ENCODE measurements at places on chromosomes 11 and 22. TPM values are rescaled to one million over a fixed set of nuclear protein-coding genes. Genes with fewer than 3 reads are reported as not detected.

DNA sequence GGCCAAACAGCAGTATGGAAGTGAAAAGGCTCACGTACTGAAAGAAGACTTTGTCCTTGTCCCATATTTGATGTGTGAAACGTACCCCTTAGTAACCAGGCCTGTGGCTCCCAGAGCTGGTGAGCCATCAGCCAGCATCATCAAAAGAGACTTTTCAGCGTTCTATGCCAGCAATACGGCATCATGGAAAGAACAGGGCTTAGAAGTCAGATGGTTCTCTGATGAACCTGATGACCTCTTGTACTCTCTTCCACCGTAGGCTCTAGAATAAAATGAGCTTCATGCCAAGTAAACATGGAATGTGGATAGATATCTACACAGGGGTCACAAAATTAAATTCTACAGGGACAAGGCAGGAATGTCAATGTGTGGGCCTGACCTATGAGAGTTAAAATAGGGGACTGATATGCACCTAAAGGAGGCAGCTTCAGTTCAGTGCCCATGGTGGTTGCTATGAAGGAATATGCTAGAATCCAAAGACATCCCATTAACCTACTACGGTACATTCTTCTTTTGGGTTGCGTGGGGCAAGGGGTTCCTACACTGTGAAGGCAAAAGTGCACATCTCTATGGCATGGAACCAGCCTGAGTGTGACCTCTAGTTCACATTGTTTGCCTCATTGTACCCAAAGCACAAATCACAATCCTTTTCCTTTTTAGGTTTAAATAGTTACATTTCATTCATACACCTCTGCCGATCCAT is 130.6 kb downstream of the ETS1 start:
- no peak for DNase-seq

DNA sequence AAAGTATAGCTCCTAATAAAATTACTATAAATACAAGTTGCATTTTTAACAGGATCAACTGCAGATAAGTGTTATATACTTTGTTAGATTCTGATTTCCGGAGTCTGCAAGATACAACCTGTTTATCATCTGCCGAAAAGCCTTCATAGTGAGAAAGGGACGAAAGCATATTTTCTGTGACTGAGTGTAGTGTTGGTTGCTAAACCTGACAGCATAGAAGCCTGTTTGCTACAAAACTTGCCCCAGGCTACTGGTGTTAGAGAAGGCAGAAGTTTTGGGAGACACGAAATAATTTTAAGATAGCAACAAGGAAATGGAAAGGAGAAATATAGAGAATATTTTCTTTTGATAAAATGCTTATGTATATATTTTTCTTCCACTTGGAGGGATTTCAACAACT is 243.5 kb upstream of the NARS2 start:
- no peak for DNase-seq

- DNase-seq = no peak
Measured at GRCh38 chr11:78417175-78417887, at the start of gene GAB2. TSS of gene GAB2 (minus strand) at chr11:78417820. CDS start at chr11:78417720, 100 bp downstream.

SCN4B gene
- 7.2 TPM for total RNA-seq
